ENCODE measurements at places on chromosomes 13 and 19. TPM values are rescaled to one million over a fixed set of nuclear protein-coding genes. Genes with fewer than 3 reads are reported as not detected.

The TTC9B gene
- not detected for total RNA-seq

The TMEM59L gene
- 12.8 TPM for total RNA-seq

The CTXN1 gene
- total RNA-seq, result 0.18 TPM

The CPB2 gene
- not detected for total RNA-seq

The IRS2 gene
- total RNA-seq, result 27.6 TPM

The ZNF134 gene
- 12.8 TPM for total RNA-seq

The RAB8A gene
- total RNA-seq, result 48.0 TPM

The FAM216B gene
- total RNA-seq, result not detected

The RDH8 gene
- total RNA-seq, result not detected

The MEF2B gene
- total RNA-seq, result not detected

The ITGBL1 gene
- total RNA-seq, result 4.2 TPM

Data from cardiac atrium fibroblast (primary cell).